Activated T-cell treated with anti-CD3 and anti-CD28 coated beads, Interleukin-2, amount 50 U/mL, for 24 hours (primary cell): ENCODE measurements at places on chromosomes 2 and 18.

DNA sequence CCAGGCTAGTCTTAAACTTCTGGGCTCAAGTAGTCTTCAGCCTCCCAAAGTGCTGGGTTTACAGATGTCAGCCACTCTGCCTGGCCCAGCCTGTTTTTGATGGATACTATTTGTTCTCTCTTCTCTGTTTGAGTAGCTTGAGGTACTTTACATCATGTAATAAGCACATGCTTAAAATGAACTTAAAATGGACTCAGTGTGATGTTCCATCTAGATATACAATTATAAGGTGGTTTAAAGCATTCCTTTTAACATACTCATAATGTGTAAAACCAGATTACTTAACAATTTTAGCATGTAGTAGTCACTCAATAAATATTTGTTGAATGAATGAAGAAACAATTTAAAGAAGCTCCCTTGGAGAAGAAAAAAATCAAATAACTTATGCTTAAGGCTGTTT is 9.6 kb downstream of the PTPRM start:
- DNase-seq, result no peak

DNA sequence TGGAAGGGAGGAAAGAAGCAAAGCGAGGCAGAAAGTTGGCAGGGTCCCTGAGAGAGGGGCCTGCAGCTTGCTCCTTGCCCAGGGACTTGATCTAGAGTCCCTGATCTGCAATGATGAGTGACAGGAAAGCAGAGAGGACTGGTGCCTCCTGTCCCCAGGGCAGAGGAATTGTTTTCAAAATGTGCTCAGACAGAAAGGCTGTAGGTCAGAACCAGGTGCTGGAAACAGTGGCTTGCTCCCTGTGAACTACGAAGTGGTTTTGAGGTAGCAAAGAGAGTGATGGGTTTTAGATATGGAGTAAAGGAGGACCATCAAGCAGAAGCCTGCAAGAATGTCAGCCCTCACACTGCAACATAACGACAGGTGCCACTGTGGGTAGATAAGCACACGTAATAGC is 164.9 kb upstream of the SERTAD2 start:
- no peak for DNase-seq

DNA sequence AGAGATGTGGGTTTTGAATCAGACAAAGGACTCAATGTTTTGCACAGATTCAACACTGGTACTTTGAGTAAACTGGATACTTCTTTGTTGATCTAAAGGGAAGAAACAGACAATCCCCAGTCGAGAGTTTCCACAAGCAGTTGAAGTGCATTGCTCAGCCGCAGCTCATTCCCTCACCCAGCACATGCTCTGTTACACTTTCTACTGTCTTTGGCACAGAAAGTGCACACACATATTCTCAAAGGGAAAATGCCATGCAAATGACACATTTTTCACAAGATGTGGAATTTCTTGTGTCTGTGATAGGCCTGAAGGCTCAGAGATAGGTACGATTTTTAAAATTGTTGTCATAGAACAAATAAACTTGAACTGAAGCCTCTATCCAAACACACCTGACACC is 258.9 kb upstream of the TRIB2 start:
- DNase-seq, result no peak

- DNase-seq, result no peak
Observed at GRCh38 chr2:101843048-101843447, 145.5 kb downstream of the MAP4K4 start.

GRCh38 chr2:203797712-203798111 is 69.9 kb upstream of the CTLA4 start:
- DNase-seq, result no peak

GRCh38 chr2:85516653-85517389 is 22.1 kb upstream of the MAT2A start:
- DNase-seq, result no peak

DNA sequence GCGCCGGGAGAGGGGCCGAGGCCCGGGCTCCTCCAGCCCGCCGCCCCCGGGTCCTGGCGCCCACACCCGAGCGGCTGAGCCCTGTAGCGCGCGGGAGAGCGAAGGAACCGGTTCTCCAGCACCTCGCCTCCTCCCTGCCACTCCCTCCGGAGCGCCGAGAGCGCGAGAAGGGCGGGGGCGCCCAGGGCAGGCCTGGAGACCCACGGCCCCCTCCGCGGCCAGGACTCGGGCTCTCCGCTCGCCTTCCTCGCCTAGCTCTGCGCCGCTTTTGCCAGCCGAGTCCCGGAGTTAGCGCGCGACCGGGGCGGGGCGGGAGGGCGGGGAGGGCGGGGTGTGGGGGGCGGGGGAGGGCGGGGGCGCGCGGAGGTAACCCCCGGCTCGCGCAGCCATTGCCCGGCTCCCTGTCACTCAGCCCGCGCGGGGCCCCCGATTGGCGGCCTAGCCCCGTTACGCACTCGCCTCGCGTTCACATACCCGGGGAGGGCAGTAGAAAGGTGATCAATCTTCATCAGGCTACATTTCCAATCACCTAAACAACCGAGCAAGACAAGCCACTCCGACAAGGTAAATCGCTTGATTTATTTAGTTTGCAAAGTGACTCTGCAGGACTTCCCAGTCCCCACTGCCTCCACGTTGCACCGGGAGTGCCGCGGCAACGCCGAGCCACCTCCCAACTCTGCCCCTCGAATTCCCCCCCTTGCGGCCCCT is at the start of gene OTX1:
Gene OTX1 (plus strand): TSS at position 497 of the 708 bp plus-strand sequence. CDS start 2,161 bp downstream, outside the sequence.
- DNase-seq, result peak; percentile 78

DNA sequence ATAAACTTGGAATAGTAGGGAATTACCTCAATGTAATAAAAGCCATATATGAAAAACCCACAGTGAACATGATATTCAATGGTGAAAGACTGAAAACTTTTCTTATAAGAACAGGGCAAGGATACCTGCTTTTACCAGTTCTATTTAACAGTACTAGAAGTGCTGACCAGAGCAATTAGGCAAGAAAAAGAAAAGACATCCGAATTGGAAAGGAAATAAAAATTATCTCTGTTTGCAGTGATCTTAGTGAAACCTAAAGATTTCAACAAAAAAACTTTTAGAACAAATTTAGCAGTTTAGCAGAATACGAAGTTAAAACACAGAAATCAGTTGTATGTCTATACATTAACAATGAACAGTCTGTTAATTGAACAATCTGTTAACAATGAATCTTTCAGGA is 69.1 kb downstream of the MIB1 start:
- DNase-seq, result no peak

GRCh38 chr18:56273541-56274219 is 364.7 kb downstream of the TXNL1 start:
- no peak for DNase-seq

DNA sequence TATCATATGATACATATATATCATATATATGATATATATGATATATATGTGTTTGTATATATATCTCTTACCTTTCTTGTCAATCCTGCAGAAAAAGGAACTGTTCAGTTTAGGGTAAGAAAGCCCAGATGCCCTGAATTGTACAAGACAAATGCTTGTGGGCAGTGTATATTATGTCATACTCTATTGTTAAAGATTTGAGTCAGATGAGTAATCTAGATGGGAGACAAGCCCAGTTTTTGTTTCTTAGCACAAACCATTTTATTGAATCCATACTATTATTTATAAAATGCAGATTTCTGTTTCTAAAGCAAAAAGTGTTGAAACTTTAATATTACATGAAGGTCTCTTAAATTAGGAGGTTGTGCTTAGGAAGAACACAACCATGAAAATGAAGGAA is 90.6 kb downstream of the VRK2 start:
- DNase-seq, result no peak

GRCh38 chr18:58769321-58769720 is 95.4 kb upstream of the ZNF532 start:
- DNase-seq, result no peak

- DNase-seq, result no peak
Observed at GRCh38 chr2:36452260-36452659, 96.7 kb downstream of the CRIM1 start.

DNA sequence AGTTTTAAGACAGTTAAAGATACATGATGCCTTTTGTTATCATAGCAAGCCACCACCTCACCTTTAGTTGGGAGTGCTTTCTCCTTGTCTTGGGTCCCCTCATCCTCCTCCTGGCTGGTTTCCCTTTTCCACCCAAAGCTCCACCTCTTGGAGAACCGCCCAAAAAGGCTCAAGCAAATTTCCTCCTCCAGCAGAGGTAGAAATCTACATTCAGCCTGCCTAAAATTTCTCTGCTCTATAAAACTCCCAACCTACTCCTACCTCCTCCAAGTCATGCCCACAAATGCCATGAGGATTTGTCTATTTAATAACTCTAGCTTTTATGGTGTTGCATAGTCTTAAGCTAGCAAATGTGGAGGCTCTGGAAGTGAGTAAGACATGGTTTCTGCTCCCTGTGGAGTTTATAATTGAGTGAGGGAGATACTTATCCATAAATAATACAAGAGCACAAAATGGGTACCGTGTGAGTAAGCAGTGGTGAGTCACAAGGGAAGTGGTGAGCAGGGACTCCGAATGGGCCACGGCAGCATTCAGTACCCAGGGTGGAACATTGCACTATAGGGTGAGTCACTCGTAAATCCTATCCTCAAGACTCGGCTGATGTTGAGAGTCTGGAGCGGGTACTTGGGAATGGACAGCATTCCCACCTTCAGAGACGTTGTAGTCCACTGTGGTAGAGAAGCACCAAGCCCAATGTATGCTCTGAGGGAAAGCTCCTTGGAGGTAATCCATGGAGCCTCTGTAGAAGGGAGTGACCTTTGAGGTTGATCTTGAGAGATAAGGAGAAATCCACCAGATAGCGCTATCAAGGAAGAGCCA is 146.3 kb downstream of the RTN4 start:
- DNase-seq, result peak; percentile 57

DNA sequence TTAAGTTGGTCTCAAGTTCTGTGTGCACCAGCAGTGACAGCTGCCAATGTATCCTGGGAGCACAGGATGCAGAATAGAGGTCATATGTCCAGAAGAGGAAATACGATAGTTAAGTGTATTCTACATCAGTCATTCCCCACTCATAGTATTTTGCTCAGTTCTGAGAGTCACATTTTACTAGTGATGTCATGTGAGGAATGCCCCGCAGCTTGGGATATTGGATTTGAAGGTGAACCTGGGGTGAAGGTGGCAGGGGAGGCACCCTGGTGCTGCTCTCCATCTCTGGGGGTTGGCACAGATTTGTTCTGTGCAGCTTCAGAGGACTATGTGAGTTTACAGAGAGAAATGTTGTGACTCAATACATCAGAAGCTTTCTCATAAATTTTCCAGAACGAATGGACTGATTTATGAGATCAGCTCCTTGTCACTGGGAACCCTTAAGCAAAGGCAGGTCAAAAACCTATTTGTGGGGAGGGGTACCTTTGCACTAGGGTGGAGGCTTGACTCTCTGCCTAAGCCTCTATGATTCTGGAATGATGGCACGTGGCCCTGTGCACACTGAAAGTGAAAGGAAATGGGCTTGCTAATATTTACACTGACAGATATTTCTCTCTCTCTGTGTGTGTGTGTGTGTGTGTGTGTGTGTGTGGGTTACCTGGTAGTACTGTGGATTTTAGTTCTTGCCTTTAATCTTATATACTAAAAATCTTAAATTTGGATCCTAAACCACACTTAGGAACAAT is 95.9 kb downstream of the NEB start:
- DNase-seq, result peak; percentile 43

DNA sequence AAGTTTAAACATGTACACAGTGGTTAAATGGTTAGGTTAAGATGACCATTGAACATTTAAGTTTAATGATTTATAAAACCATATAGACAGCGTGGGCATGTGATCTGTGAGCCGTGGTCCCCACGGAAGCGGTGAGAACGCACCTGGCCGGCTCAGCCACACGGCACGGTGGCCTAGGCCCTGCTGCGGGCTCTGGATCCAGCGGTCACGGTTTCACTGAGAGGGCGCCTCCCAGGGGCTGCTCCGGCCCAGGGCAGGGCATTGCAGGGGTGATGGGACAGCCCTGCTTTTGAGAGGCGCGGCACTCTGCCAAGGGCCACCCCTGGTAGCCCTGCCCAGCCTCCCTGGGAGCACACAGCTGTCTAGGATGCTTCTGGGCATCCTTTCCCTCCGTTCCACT is 124.9 kb downstream of the RGPD3 start:
- no peak for DNase-seq

DNA sequence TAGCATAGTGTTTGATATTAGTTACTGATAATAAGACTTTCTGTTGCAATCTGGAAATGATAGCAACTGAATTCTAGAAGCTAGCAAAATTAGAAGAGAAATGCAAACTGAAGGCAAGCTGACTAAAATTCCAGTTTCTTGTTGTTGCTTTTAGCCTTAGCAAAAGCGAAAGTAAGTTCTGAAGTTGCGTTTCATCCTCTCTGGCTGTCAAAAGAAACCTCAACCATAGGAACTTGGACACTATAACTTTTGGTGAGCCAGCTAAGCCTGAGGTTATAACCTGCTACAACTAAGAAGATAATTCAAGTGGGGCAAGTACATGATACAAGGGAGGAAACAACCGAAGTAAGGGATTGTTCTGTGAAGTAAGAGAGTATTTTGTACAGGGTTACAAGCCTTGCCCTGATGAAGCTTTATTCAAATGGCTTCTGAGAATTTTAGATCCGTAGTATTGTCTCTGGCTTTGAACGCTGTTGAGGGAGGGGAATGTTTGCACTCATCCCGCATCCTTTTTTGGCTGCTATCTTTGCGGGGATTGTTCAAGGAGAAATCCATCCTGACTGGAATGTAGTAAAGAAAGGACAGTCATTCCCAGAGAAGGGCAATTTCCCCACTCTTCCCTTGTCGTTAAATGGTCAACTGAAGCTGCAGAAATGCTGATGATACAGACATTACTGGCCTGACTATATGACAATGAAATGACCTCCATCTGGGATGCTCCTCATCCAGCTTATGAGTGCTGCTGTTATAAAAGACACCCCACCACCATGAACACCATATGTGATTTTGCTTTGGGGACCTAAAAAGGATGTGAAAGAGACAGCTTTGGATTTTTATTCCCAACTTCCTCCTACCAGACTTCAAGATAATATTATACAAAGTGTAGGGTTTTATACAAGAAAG is 7.0 kb upstream of the TMX3 start:
- no peak for DNase-seq

DNA sequence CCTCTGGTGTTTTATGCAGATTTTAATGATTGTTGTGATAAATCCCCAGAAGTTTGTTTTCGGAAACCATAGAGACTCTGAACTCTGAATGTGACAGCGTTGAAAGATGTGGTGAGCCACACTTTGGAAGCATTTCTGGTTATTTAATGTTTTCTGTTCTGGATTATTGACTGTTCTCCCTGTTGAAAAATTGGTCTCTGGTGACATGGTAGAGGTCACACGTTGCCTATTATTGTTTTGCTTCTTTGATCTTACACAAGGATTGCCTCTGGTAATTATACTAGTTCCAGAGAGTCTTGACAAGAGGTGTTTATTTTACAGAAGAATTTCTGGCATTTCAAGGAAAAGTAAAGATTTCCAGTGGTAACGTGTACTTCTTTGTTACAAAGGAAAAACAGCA is 127.1 kb downstream of the GREB1L start:
- DNase-seq, result no peak

- DNase-seq, result no peak
Observed at GRCh38 chr18:43648002-43648401, 370.7 kb upstream of the SYT4 start.

- DNase-seq, result no peak
Observed at GRCh38 chr18:67010919-67011318, 407.0 kb upstream of the CDH19 start.

GRCh38 chr2:111022633-111023032 is 98.1 kb upstream of the BCL2L11 start:
- no peak for DNase-seq
